ENCODE measurements at places on chromosomes 11 and 22. TPM values are rescaled to one million over a fixed set of nuclear protein-coding genes. Genes with fewer than 3 reads are reported as not detected.

Gene SLC7A4
- polyA plus RNA-seq = not detected

DNA sequence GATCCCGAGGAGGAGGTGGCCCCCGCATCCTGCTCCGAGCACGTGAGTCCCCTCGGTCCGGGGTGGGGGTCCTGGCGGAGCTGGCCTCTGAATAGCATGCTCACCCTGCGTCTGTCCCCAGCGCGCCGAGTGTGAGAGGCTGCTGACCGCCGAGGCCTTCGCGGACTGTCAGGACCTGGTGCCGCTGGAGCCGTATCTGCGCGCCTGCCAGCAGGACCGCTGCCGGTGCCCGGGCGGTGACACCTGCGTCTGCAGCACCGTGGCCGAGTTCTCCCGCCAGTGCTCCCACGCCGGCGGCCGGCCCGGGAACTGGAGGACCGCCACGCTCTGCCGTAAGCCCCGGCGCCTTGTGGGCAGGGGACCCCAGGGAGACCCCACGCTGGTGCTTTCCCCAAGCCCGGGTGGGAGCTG, 3.5 kb downstream of the MUC2 start:
- H3K4me3 ChIP-seq = no peak overlapping the region
- no peaks in the 10 kb centered on the region for H3K4me1 ChIP-seq
- H3K36me3 ChIP-seq = no peaks in the 10 kb centered on the region
- no peaks in the 10 kb centered on the region for H3K27me3 ChIP-seq
- no peak for DNase-seq
- no peak overlapping the region for H3K27ac ChIP-seq

GRCh38 chr11:73789279-73789670, 1.6 kb downstream of the MRPL48 start:
- H3K36me3 ChIP-seq = no peaks in the 10 kb centered on the region
- H3K27me3 ChIP-seq = no peaks in the 10 kb centered on the region
- H3K4me3 ChIP-seq = no peak overlapping the region
- H3K27ac ChIP-seq = no peak overlapping the region
- DNase-seq = no peak
- peaks cover 13% of the 10 kb centered on the region for H3K4me1 ChIP-seq

GRCh38 chr22:37582526-37582925, 2.6 kb upstream of the LGALS2 start:
- no peak overlapping the region for H3K4me3 ChIP-seq
- H3K4me1 ChIP-seq = peaks cover 22% of the 10 kb centered on the region
- no peak for DNase-seq
- no peaks in the 10 kb centered on the region for H3K27me3 ChIP-seq
- no peaks in the 10 kb centered on the region for H3K36me3 ChIP-seq

DNA sequence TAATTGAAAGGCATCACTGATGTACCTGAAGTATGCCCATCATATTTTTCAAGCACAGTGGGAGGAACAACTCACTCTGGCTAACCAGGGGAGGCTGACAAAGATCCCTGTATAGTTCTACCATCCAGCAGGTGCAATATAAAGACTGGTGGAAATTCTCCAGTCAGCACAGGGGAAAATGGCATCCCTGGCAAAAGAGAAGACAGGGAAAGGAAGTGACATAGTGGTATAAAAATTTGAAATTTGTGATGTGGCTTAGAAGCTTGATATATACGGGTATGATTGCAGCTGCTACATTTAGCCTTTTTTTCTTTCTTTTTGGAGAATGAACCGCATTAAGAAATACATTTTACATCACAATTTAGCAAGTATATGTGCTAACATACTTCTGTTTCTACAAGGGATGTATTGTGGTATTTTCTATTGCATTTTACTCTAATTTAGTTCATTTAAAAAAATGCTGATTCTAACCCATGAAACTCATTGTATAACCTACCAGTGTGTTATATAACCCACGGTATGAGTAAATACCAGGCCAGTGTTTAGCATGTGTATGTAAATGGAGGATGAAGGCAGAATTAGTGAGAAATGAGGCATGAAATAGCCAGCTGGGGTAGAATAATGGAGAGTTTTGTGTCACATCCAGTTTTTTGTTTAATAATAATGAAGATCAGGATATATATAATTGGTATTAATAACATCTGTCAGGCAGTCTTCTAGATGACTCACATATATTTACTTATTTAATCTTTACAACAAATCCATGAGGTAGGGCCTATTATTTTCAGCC, 186.1 kb downstream of the ARHGAP42 start:
- DNase-seq = no peak
- H3K36me3 ChIP-seq = no peaks in the 10 kb centered on the region
- no peaks in the 10 kb centered on the region for H3K4me1 ChIP-seq
- H3K27ac ChIP-seq = no peak overlapping the region

DNA sequence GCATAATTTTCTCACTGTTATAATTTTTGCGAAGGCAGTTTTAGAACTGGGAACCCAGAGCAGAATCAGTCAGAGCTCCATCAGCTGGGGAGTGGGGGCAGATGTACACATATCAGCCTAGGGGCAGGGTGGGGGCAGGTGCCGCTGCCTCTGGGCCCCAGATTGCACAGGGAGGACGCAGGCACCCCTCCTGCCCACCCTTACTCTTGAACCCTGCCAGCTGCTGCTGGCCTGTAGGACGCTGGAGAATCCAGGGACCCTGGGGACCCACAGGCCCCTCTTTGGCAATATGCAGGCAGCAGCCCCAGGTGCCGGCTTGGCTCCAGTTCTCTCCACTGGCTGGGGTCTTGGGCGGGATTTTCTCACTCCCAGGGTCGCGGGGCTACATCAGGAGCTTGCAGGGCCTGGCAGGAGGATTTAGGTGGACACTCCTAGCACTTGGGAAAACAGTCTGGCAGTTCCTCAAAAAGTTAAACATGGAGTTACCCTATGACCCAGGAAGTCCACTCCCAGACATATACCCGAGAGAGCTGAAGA, 8.8 kb upstream of the CAPN5 start:
- H3K27ac ChIP-seq = no peak overlapping the region
- no peak for DNase-seq
- H3K27me3 ChIP-seq = peaks cover 10% of the 10 kb centered on the region
- H3K36me3 ChIP-seq = no peaks in the 10 kb centered on the region

- no peak for DNase-seq
- peaks cover 11% of the 10 kb centered on the region for H3K36me3 ChIP-seq
- H3K4me3 ChIP-seq = no peak overlapping the region
- no peaks in the 10 kb centered on the region for H3K4me1 ChIP-seq
These were observed 48.9 kb downstream of the CDPF1 start for GRCh38 chr22:46201059-46201757.

Data from B cell (primary cell).